GM23248 (cell line): ENCODE measurements at places on chromosomes 4 and X. TPM values are rescaled to one million over a fixed set of nuclear protein-coding genes. Genes with fewer than 3 reads are reported as not detected.
A peak's percentile ranks its signal among the peaks of the same experiment; 100 is the strongest.

- DNase-seq, result peak; percentile 35
- H3K27ac ChIP-seq, result no peak overlapping the region
- no peaks in the 10 kb centered on the region for H3K27me3 ChIP-seq
- H3K36me3 ChIP-seq, result no peaks in the 10 kb centered on the region
Observed at GRCh38 chrX:148530464-148531077, 30.2 kb downstream of the AFF2 start.

- no peak for DNase-seq
- H3K36me3 ChIP-seq, result no peaks in the 10 kb centered on the region
- no peaks in the 10 kb centered on the region for H3K4me1 ChIP-seq
- H3K4me3 ChIP-seq, result no peak overlapping the region
- no peak overlapping the region for H3K27ac ChIP-seq
- no peaks in the 10 kb centered on the region for H3K27me3 ChIP-seq
Observed at GRCh38 chr4:2066011-2066551, 7.0 kb downstream of the NAT8L start.

- H3K36me3 ChIP-seq, result no peaks in the 10 kb centered on the region
- H3K4me3 ChIP-seq, result no peak overlapping the region
- H3K27ac ChIP-seq, result no peak overlapping the region
- DNase-seq, result no peak
- H3K27me3 ChIP-seq, result no peaks in the 10 kb centered on the region
Observed at GRCh38 chr4:141153751-141154510, 20.7 kb upstream of the RNF150 start.

GRCh38 chrX:71949844-71950445 is 39.3 kb downstream of the NHSL2 start:
- no peaks in the 10 kb centered on the region for H3K36me3 ChIP-seq
- H3K27ac ChIP-seq, result no peak overlapping the region
- H3K4me3 ChIP-seq, result no peak overlapping the region
- H3K4me1 ChIP-seq, result 0 out of 2 replicates have a peak, but pooled peaks cover 6% of the 10 kb centered on the region
- no peaks in the 10 kb centered on the region for H3K27me3 ChIP-seq
- DNase-seq, result no peak

- H3K4me3 ChIP-seq, result no peak overlapping the region
- peaks cover 4% of the 10 kb centered on the region; the same call in 1 of the 2 replicates for H3K27me3 ChIP-seq
- no peak overlapping the region for H3K27ac ChIP-seq
- no peak for DNase-seq
- H3K4me1 ChIP-seq, result no peaks in the 10 kb centered on the region
Observed at GRCh38 chr4:19187096-19187495, 1064.6 kb upstream of the SLIT2 start.

DNA sequence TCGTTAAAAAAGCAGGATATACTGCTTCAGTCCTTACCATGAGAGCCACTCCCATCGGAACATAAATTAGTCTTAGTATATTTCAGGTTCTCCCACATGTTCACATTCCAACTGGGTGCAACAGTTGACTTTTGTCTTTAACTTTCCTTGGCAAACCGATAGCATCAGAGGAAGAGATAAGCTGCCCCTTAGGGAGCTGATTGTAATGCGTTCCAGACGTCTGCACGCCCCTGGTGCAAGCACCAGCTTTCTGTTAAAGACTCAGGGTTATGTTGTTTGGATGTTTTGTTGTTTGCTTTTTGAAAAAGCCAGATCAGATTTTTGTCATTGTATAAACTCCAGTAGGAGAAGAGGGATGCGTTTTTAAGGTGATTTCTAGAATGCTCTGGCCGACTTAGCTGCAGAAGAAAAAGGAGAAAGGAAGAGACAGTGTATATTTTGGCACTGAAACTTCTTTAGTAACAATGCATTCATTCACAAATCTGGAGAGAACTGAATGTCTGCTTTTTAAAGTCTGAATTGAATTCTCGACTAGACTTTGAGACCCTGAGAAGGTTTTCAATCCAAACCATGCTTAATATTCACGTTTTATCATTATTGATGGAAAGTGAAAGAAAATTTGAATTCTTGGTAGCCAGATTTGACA is 160.9 kb downstream of the CBR4 start:
- H3K27ac ChIP-seq, result no peak overlapping the region
- peak overlapping the region; percentile 64 for H3K4me3 ChIP-seq
- DNase-seq, result peak; percentile 32

DNA sequence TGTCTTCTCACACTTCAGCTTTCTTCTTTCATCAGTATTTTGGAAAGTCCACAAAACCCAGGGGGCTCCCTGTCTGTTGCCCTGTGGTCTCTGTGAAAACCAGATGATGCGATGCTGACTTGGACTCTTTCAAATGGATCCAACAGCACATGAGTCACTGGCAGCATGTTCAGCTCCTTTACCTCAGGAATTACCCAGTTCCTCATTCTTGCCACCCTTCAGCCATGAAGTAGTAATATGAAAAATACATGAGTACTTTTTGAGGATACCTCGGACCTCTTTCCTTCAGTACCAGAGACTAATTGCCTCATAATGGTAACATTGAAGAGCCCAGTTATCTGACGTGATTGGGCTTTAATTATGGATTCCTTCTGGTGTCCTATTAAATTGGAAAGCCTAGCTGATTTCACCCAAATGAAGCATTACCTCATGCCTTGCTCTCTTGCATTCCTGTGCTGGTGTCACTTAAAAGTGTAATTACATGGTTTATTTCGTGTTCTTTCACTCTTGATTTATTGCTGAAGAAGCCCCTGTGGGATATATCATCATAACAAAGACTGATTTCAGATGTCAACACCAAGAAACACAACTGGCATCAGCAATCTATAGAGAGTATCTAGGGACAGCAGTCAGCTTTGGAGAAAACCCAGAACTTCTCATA is 63.4 kb downstream of the NFKB1 start:
- DNase-seq, result peak; percentile 85
- H3K4me3 ChIP-seq, result no peak overlapping the region
- H3K4me1 ChIP-seq, result peaks cover 33% of the 10 kb centered on the region
- no peaks in the 10 kb centered on the region for H3K27me3 ChIP-seq
- no peaks in the 10 kb centered on the region for H3K36me3 ChIP-seq
- peak overlapping the region; percentile 16 for H3K27ac ChIP-seq

- H3K27me3 ChIP-seq, result no peaks in the 10 kb centered on the region
- H3K27ac ChIP-seq, result no peak overlapping the region
- H3K36me3 ChIP-seq, result no peaks in the 10 kb centered on the region
- peaks cover 22% of the 10 kb centered on the region for H3K4me1 ChIP-seq
- DNase-seq, result peak; percentile 70
Observed at GRCh38 chrX:48493890-48494364, 14.9 kb upstream of the PORCN start.

- H3K4me1 ChIP-seq, result peaks cover 12% of the 10 kb centered on the region
- no peak overlapping the region for H3K4me3 ChIP-seq
- no peaks in the 10 kb centered on the region for H3K27me3 ChIP-seq
- H3K36me3 ChIP-seq, result no peaks in the 10 kb centered on the region
- no peak overlapping the region for H3K27ac ChIP-seq
Observed at GRCh38 chr4:78624048-78624447, 72.5 kb downstream of the ANXA3 start.

GRCh38 chrX:56248492-56248891 is 16.3 kb downstream of the KLF8 start:
- no peaks in the 10 kb centered on the region for H3K27me3 ChIP-seq
- H3K27ac ChIP-seq, result no peak overlapping the region
- no peak overlapping the region for H3K4me3 ChIP-seq
- H3K4me1 ChIP-seq, result no peaks in the 10 kb centered on the region

DNA sequence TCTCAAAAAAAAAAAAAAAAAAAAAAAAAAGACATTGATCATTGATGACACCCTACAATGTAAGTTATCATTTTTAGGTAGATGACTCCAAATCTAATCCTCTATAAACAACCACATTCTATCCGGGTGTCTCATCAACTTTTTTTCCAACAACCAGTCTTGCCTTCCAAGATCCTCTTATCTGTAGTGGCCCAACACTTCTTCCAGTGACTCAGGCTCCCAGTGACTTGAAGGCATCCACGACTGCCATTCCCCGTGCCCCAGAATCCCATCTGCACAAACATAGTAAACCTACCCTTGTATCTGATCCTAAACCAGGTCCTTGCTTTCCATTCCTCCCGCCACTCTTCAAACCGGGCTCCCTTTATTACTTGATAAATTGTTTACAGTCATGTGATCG is 15.6 kb upstream of the TSPAN5 start:
- DNase-seq, result no peak
- H3K36me3 ChIP-seq, result no peaks in the 10 kb centered on the region
- no peaks in the 10 kb centered on the region for H3K4me1 ChIP-seq
- no peak overlapping the region for H3K4me3 ChIP-seq
- no peak overlapping the region for H3K27ac ChIP-seq

DNA sequence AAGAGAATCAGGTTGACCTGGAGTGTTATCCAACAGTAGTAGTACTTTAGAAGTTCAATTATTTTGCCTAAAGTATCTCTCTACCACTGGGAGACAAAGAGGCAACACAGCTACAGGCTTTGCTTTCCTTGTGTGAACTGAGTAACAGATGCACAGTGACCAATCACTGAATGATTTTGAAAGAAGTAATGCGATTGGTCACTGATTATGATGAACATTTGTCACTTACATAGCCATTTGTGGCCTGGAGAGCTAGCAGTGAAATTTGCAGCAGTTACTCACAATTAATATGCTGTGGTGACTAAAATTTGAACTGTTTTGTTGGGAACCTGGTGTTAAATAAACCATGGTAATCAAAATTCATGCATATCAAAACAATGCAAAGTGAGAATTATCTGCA is 508.7 kb upstream of the DIPK2B start:
- H3K27me3 ChIP-seq, result no peaks in the 10 kb centered on the region
- DNase-seq, result peak; percentile 47
- no peaks in the 10 kb centered on the region for H3K36me3 ChIP-seq
- H3K27ac ChIP-seq, result peak overlapping the region; percentile 93
- H3K4me1 ChIP-seq, result peaks cover 45% of the 10 kb centered on the region

GRCh38 chr4:151389311-151389710 is 19.7 kb upstream of the FHIP1A start:
- peaks cover 9% of the 10 kb centered on the region; the same call in 1 of the 2 replicates for H3K4me1 ChIP-seq
- no peaks in the 10 kb centered on the region for H3K27me3 ChIP-seq
- DNase-seq, result peak; percentile 85
- no peaks in the 10 kb centered on the region for H3K36me3 ChIP-seq
- H3K27ac ChIP-seq, result no peak overlapping the region

- H3K27ac ChIP-seq, result no peak overlapping the region
- H3K4me1 ChIP-seq, result 0 out of 2 replicates have a peak, but pooled peaks cover 4% of the 10 kb centered on the region
- H3K36me3 ChIP-seq, result no peaks in the 10 kb centered on the region
- H3K4me3 ChIP-seq, result peak overlapping the region; percentile 58
Observed at GRCh38 chr4:153791746-153792617, 3.1 kb upstream of the SFRP2 start.

DNA sequence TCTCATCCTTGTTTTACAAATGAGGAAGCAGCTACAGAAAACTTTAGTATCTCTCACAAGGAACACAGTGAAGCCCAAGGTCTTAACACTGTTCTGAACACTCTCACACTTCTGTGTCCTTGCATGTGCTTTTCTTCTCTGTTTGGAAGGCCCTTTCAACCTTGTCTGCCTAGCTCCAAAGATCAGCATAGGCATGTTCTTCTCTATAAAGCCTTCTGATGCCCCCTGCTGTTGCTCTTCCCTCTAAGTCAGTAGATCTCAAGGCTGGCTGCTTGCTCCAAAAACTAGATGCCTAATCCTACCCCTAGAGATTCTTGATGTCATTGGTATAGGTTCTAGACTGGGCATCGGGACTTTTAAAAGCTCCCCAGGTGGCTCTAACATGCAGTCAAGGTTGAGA is 5.9 kb downstream of the APOO start:
- DNase-seq, result peak; percentile 84
- peaks cover 52% of the 10 kb centered on the region for H3K4me1 ChIP-seq
- H3K27me3 ChIP-seq, result no peaks in the 10 kb centered on the region
- peak overlapping the region; percentile 82 for H3K27ac ChIP-seq
- peak overlapping the region; percentile 45; the same call in 1 of the 2 replicates for H3K4me3 ChIP-seq
- no peaks in the 10 kb centered on the region for H3K36me3 ChIP-seq

GRCh38 chr4:73904491-73904890 is 35.3 kb downstream of the CXCL1 start:
- peak; percentile 79 for DNase-seq
- no peak overlapping the region for H3K4me3 ChIP-seq
- 0 out of 2 replicates have a peak overlapping the region, but pooled peaks have one; percentile 16 for H3K27ac ChIP-seq
- H3K4me1 ChIP-seq, result peaks cover 41% of the 10 kb centered on the region
- H3K36me3 ChIP-seq, result no peaks in the 10 kb centered on the region

DNA sequence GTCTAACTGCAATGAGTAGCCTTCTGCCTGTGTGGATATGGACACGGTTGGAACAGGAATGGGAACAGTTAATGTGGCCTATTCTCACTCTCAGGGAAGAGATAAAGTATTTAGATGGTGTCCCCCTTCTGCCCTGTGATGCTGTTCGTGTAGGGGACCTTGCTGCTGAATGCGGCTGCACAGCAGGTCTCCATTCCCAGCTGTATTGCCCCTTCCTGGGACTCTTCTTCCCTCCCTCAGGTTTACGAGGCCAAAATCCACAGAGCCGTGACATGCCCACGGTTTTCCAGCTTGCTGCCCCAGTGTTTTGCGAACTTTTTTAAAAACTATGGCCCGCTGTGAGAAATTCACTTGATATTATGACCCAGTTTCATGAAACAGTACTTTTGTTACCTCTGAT is 50.3 kb downstream of the SNX25 start:
- H3K4me1 ChIP-seq, result peaks cover 32% of the 10 kb centered on the region
- no peak overlapping the region for H3K27ac ChIP-seq
- H3K36me3 ChIP-seq, result peaks cover 3% of the 10 kb centered on the region; the same call in 1 of the 2 replicates
- no peak overlapping the region for H3K4me3 ChIP-seq

DNA sequence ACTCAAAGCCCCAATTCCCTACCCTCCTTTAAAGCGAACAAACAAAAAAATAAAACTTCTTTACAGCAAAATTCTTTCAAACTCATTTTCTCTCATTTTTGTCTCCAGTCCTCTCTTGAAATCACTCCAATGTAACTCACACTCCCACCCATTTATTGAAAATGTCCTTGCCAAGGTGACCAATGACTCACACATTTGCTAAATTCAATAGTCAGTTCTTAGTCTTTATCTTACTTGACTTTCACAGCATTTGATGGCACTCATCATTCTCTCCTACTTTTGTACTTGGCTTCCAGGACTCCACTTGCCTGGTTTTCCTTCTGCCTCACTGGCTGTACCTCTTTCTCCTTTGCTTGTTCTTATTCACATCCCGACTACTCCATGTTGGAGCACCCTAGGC is 19.9 kb downstream of the CC2D2A start:
- no peaks in the 10 kb centered on the region for H3K27me3 ChIP-seq
- H3K36me3 ChIP-seq, result no peaks in the 10 kb centered on the region
- H3K27ac ChIP-seq, result no peak overlapping the region
- no peak for DNase-seq
- H3K4me1 ChIP-seq, result no peaks in the 10 kb centered on the region

The LARP7 gene
- polyA plus RNA-seq, result 40.0 and 42.2 TPM in 2 replicates

The KCND1 gene
- 0.69 and 0.71 TPM in 2 replicates for polyA plus RNA-seq

The SYTL5 gene
- not detected in 2 replicates for polyA plus RNA-seq

The NDP gene
- polyA plus RNA-seq, result 0.42 and 0.79 TPM in 2 replicates

The STAP1 gene
- not detected in 2 replicates for polyA plus RNA-seq

The C4orf54 gene
- not detected in 2 replicates for polyA plus RNA-seq

The POLN gene
- 0.91 and 1.6 TPM in 2 replicates for polyA plus RNA-seq

The NEUROG2 gene
- not detected in 2 replicates for polyA plus RNA-seq

The ACTRT1 gene
- not detected in 2 replicates for polyA plus RNA-seq

The EOLA1 gene
- 12.0 and 12.3 TPM in 2 replicates for polyA plus RNA-seq

The LONRF3 gene
- polyA plus RNA-seq, result not detected in 2 replicates

The SEL1L3 gene
- polyA plus RNA-seq, result 23.1 and 24.5 TPM in 2 replicates
